ENCODE measurements at places on chromosomes 4 and X.

DNA sequence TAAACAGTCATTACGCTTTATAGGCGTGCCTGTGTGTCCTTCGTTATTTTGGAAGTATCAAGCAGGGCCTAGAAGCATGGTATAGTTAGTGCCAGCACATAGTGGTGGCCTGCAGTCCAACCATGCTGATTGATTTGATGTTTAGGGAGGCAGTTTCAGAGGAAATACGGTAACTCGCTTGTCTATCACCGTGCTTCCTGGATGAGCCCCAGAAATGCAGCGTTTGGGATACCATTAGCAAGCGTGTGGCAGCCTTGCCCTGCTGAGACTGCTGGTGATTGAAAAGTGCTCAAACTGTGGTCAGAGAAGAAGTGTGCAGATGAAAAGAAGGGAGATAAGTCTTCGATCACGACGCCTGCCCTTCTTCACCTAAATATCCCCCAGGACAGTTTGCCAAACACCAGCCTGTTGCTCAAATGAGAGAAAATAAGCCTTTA, 158.4 kb downstream of the CHIC2 start:
- no peak for DNase-seq

GRCh38 chr4:153809307-153809706, 20.4 kb upstream of the SFRP2 start:
- DNase-seq, result no peak

GRCh38 chr4:174521800-174522182, 497 bp downstream of the HPGD start:
- DNase-seq, result no peak

GRCh38 chr4:184408021-184408683, 66.2 kb downstream of the IRF2 start:
- DNase-seq, result no peak

GRCh38 chr4:95296052-95296451, 252.7 kb downstream of the UNC5C start:
- no peak for DNase-seq

DNA sequence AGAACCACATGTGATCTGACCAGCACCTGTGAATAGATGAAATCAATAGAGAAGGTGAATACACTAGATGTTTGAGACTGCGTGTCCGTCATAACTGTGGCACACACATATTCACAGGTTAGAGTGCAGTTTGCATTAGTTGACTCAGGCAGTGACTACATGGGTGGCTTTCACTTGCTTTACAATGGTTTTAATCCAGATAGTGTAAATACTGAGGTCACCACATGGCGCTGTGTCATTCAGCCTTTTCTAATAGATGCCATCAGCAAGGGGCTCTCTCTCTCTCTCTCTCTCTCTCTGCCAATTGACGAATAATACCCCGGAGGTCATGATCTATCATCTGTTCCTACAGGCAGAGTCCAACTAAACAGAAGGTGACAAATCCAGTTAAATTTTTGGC, 30.7 kb upstream of the FGF13 start:
- DNase-seq, result no peak

GRCh38 chrX:47174846-47175587, 18.6 kb upstream of the UBA1 start:
- no peak for DNase-seq

DNA sequence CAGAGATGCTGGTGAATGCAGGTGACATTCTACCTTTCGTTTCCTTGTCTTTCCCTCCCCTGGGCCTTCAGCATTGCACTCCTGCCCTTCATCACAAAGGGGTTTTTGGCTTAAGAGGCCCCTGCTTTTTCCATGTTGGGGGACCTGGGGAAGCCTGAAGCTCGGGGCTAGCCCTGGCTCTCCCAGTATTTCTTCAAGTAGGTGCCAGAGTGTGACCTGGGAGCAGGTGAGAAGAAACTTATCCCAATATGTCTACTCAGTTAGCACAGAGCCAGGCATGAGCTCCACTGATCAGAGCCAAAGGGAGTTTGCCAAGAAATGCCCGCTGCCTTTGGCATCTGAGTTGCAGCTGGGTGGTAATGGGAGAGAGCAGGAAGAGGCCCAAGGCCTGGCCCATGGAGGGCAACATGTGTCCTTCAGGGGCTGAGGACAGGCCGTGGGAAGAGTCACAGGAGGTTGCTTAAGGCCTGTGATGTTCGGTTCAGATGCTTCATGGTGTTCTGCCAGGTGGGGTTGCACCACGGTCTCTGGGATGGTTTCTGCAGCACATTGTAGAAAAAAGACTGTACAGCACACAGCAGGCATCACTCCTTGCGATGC, 7.6 kb downstream of the PRRG3 start:
- no peak for DNase-seq

GRCh38 chr4:60683973-60684372, 516.2 kb upstream of the ADGRL3 start:
- no peak for DNase-seq

GRCh38 chrX:149505671-149506070, 565 bp upstream of the IDS start:
- DNase-seq, result no peak

DNA sequence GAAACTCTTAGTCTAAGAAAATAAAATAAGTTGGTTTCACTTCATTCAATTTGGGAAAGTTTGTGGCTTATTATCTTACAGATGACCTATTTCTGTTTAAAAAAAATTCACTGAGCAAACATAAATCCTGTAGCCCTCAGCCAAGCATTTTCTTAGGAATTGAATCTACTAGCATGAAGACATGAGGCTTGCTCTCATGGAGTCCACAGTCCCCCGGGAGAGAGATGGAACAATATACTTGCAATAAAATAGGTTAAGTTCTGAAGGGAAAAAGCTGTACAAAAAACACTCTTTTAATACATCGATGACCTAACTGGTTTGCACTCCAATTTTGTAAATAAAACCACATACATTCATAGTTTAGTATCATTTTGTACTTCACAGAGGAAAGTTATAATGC, 642.6 kb upstream of the FAM241A start:
- DNase-seq, result no peak

GRCh38 chrX:19739683-19740082, 147.7 kb downstream of the SH3KBP1 start:
- peak; percentile 15 for DNase-seq

DNA sequence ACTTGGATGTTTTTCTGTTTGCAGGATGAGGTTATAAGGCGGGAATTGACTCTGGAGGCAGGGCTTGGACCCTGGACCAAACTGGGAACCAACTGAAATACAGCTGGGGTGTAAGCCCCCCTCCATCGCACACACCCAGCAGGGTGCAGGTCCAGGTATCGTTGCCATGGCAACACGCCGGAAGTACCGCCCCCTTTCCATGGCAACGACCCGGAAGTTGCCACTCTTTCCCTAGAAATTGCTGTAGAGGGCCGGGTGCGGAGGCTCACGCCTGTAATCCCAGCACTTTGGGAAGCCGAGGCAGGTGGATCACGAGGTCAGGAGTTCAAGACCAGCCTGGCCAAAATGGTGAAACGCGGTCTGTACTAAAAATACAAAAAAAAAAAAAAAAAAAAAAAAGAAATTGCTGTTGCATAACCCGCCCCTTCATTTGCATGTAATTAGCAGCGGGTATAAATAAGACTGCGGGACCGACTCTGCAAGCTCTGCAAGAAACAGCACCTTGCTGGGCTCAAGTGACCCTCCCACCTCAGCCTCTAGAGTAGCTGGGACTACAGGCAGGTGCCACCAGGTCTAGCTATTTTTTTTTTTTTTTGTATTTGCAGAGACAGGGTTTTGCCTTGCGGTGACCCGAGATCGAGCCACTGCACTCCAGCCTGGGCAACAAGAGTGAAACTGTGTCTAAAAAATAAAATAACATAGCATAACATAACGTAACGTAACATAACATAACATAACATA, 139.6 kb downstream of the CRLF2 start:
- no peak for DNase-seq

DNA sequence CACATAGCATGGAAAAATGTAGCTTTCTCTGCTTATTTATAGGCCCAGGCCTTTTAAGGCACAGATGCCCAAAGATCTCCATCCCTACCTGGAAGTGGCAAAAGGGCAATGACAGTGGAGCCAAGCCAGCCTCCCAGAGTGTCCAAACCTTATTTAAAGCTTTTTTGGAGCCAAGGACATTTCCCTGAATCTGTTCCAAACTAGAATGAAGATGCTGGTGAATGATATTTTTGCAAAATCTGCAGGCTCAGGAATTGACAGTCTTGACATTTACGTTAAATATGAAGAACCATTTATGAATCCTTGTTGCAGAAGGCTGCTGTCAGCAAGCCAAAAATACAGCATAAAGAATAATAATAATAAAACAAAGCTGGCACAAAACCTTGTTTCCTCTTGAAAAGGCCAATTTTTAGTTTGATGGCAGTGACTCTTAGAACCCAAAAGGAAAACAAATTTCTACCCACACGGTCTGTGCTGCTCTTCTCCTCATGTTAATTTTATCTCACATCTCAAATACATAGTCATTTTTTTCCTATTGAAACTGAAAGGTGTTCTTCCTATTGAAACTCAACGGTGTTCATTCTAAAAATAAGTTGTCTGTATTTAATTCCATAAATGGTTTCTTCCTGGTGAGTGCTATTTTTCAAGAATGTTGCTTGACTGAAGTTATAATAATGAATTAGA, 206.3 kb upstream of the TBL1X start:
- no peak for DNase-seq

GRCh38 chr4:53863736-53864365, 200.6 kb downstream of the CHIC2 start:
- DNase-seq, result no peak

DNA sequence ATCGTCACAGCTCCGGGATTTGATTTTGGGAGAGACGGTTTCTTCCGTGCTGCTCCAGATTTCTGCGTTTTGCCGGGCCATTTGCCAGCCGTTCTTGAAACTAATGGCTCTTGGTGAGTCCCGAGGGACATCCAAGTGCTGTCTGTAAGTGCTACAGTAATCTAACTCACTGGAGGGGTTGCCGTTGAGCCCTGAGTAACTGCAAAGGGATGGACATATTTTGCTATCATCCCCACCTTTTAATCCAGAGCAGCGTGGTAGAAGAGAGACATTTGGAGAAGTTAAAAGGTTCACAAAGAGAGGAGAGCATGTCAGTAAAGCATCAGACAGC, 88.9 kb upstream of the PDLIM3 start:
- no peak for DNase-seq

GRCh38 chrX:39767446-39767845, 330.3 kb downstream of the BCOR start:
- no peak for DNase-seq

- no peak for DNase-seq
These were observed 410.9 kb downstream of the PDGFC start for GRCh38 chr4:156560701-156561100.

GRCh38 chr4:81620442-81620841, 148.7 kb upstream of the RASGEF1B start:
- no peak for DNase-seq

DNA sequence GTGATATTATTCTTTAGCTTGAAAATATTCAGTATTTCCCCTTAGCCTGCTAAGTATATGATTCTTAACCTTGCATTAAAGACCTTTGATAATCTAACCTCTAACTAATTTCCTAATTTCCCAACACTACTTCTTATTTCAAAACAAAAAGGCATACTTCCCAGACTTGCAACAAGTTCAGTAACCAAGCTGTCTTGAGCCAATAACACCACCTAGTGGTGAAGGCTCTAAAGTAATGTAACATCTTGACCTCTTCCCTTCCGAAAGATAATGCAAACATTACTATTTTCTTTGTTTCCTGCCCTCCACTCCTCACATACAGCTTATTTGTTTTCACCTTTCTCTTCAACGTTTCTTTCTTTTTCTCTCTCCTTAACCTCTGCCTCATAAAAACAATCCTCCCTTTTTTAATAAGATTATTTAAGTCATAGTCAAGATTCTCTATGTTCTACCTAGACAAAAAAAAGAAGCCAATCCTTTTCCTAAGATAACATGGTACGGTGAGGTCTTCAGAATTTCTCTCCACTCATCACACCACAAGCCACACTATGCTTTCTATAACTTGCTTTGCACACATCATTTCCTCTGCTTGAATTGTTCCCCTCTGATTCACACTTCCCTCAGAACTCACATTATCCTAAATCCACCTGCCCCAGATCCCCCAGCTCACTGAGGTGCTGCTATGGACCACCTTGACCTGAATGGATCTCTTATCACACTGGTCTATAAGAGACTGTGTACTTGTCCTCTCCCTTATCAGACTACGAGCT, 3.5 kb downstream of the FAT1 start:
- DNase-seq, result no peak

- DNase-seq, result no peak
These were observed 24.3 kb upstream of the PCDH10 start for GRCh38 chr4:133124746-133125145.

GRCh38 chrX:32954125-32954524, 257.2 kb downstream of the DMD start:
- DNase-seq, result no peak

DNA sequence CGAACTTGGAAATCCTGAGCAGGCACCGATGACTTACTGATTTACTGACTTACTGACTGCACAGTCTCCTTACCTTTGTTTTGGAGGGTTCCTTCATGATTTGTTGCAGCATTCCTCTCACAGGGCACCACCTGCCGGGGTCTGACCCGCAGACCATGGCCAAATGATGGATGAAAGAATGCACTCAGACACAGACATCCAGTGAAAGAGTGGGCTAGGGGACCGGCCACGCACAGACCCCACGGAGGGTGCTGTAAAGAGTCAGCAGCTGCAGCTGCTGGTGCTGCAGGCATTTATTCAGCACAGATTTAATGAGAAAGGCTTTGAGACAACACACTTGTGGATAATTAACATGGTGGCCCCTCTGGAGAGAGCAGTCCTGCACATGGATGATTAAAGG, 3.4 kb downstream of the MAGEB5 start:
- no peak for DNase-seq

DNA sequence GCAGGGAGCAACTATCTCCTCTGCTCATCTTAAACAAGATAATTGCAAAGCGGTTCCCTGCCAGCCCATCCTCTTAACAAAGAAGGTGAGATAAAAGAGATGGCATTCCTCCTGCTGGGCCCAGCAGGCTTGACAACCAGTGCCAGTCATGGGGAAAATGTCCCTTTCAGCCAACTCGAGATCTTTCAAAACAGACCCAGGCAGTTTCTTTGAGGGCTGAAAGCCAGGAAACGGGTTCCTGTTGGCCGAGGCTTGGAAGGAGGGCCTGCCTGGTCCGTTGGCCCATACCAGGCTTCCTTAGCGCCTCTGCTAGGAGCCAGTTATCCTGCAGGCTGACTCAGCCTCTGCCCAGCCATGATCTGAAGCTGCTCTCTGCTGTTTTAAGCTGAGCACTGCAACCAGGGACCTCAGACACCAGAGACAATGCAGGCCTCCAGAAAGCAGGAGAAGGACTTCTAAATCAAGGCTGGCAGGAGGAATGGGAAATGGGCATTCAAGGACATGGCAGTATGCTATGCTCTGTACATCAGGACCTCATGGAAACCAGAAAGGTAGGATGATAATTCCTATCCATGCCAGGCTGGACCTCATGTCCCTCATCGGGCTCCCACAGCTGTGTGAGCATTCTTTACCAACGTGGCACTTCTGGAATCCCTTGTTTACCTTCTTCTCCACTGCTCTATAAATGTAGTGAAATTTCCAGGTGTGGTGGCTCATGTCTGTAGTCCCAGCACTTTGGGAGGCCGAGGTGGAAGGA, 42.4 kb upstream of the SLC2A9 start:
- DNase-seq, result no peak

- no peak for DNase-seq
These were observed 294.1 kb downstream of the ARHGAP10 start for GRCh38 chr4:148025981-148026380.

All from effector CD8-positive, alpha-beta T cell (primary cell).